Suppressor macrophage (primary cell): ENCODE measurements at places on chromosomes 5 and 9.
A peak's percentile ranks its signal among the peaks of the same experiment; 100 is the strongest.

- DNase-seq, result no peak
Measured at GRCh38 chr5:157267761-157268480, 2.0 kb downstream of the CYFIP2 start.

GRCh38 chr5:132962429-132963021 lies 909 bp downstream of the AFF4 start:
- DNase-seq, result peak; percentile 70

DNA sequence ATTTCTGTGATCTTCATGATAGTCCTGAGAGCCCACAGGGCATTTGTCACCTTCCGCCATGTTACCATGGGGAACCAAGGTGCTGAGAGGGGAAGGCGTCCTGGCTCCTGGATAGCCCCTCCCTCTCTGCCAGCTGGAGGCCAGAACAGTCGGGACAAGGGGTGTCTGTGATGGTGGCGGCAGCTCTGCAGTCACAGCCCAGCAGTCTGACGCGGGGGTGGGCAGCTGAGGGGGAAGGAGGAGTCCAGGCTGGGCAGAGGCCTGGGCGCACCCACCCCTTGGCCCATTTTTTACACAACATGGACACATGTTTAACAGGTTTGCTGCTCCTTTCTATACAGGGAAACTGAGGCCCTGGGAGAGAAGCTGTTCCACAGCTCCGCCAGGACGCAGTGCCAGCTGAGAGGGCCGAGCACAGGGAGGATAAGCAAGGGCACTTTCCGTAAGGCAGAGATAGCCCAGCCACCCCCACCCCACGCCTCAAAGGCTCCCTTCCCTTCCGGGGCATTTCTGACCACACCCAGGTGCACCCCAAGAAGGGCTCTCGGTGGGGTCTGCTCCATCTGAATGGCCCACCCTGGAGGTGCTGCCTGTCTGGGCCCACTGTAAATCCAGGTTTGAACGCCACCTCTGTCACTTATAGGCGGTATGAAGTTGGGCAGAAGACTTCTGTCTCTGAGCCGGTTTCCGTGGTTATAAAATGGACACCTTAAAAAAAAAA lies 17.1 kb downstream of the LRRC8A start:
- no peak for DNase-seq

DNA sequence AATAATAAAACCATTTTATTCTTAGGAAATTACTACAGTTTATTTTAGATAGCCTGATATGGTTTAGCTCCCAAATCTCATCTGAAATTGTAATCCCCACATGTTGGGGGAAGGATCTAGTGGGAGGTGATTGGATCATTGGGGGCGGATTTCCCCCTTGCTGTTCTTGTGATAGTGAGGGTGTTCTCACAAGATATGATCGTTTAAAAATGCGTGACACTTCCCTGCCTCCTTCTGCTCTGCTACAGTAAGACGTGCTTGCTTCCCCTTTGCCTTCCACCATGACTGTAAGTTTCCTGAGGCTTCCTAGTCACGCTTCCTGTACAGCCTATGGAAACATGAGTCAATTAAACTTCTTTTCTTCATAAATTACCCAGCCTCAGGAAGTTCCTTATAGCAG lies 122.4 kb upstream of the FGF10 start:
- no peak for DNase-seq

- no peak for DNase-seq
Measured at GRCh38 chr9:1235650-1236049, 185.5 kb downstream of the DMRT2 start.

DNA sequence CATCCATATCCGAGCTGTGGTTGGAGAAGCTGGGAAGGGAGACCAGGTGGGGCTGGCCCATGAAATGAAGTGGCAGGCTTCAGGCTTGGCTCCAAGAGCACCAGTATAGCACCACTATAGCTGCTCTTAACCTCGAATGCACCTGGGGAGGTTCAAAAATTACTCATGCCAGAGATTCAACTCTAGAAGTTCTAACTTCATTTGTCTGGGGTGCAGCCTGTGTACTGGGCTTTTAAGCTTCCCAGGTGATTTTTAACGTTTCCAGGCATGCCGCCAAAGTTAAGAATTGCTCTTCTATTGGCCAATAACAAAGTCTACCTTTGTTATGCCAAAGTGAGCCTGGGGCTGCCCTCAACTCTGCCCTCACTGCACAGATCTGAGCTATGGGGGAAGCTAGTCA lies 458 bp downstream of the PRSS3 start:
- DNase-seq, result no peak

- DNase-seq, result no peak
Measured at GRCh38 chr9:86649913-86650312, 295.7 kb upstream of the TUT7 start.

- peak; percentile 48 for DNase-seq
Measured at GRCh38 chr5:14250084-14250695, 107.0 kb downstream of the TRIO start.

- DNase-seq, result no peak
Measured at GRCh38 chr5:3153226-3153858, 401.9 kb upstream of the IRX2 start.

DNA sequence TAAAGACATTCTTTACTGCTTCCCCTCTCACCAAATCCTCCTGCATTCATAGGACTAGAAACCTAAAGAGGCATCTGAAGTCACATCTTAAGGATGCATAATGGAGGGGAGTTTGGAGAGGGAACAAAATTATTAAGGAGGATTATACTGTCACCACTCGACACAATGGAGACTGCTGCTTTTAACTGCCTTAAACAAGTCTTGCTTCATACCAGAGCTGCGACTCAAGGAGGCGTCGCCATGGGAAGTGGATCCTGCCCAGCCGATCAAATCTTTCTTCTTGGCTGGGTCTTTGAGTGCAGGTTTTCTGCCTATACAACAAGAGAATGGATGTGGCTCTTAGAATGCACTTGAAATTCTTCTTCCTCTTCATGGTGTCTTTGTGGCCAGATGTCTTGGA lies 66.7 kb upstream of the FOXE1 start:
- DNase-seq, result no peak

GRCh38 chr5:111144352-111144930 lies 52.3 kb downstream of the WDR36 start:
- no peak for DNase-seq

- DNase-seq, result no peak
Measured at GRCh38 chr5:19608444-19609002, 379.5 kb downstream of the CDH18 start.

- no peak for DNase-seq
Measured at GRCh38 chr5:56358703-56359681, 125.9 kb upstream of the ANKRD55 start.

- DNase-seq, result no peak
Measured at GRCh38 chr5:142590451-142591231, 95.2 kb downstream of the FGF1 start.

DNA sequence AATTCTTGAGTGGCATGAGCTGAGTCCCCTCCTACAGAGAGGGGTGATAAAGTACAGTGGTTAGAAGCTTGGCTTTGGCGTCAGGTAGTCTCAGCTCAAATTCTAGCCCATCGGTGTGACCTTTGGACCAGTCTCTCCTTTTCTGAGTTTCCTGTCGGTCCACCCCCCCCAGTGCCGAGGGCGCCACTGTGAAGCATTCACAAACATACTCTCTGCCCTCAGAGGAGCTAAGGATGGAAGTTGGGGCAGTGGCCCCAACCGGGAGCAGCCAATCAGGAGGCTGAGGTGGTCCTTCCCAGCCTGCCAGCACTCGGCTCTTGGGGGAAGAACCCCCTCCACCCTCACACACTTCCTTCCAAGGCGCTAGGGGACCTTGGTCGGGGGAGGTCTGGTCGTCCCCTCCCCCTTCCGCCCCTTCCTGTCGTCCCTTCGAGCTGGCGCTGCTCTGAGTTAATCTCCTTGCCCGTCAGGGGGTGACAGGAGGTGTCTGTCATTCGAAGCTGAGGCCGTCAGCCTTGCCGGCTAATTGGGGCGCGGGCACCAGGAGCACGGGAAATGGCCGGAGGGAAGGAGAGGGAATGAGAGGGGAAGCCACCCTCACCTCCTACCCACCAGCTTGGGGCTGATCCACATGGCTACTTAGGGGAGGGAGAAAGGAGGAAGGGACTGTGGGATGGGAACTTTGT lies 53.0 kb downstream of the CXXC5 start:
- peak; percentile 67 for DNase-seq

GRCh38 chr9:20148416-20148815 lies 359.6 kb upstream of the SLC24A2 start:
- DNase-seq, result no peak

DNA sequence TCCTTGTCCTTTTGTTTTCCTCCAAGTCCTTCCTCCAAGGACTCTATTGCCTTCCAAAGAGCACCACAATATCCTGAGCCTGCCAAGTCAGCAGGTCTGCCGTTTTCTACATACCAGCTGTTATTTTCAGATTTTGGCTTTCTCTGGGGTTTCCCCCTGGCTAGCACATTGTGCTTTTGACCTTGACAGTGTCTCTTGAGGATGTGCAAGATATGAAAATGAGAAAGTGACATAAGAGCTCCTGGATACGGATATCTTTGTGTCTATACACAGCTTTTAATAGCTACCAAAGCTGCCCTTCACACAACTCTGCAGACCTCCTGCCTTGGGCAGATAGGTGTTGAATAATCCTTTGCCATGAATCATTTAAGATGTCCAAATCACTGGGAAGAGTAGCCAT lies 67.0 kb downstream of the HAPLN1 start:
- DNase-seq, result no peak

DNA sequence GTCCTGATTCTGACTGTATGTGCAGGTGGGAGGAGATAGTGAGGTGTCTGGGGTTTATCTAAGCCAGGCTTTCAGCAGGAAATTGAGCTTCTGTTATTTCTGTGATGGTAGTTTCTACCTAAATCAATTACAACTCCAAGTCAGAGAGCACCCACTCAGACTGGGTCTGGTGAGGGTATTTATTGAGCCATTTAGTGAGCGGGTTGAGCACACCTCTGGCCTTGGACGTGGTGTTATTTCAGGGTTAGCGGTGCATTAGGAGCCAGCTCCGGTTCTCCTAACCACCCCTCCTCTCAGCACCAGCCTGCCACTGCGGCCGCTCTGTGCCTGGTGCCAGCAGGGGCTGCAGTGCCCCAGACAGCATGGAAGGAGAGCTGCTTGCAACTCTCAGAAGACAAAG lies 238.9 kb downstream of the CACNA1B start:
- DNase-seq, result no peak

DNA sequence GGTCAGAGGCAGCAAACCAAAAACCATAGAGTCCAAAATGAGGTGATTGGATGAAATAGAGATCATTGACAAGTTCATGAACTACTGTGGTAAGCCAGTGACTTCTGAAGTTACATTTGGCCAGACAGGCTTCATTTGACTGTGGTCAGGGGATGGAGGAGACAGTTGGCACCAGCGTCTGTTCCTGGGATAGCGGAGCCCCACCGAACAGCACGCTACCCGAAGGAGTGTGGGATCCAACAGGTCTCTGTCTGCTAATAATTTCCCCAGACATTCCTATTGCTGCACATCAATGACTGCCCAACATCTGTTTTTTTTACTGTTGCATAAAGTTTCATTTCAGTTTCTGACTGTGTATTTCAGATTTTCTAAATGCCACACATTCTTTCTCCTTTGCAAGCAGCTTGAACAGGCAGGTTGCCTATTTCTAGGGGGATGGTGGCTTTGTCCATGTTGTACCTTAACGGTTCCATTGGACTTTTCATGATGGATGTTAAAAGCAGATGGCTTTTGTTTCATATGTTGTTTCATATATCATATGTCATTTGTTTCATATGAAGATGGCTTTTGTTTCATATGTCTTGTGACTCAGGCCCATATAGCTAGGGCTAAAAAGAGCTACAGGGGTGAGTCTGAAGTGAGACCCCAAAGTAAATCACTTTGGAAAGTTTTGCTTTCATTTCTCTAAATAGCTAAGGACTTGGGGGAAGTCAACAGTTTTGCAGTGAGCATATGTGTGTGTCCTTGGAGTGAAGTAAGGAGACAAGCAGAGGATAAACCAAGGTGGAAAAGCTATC lies 180.8 kb downstream of the GOLPH3 start:
- no peak for DNase-seq

DNA sequence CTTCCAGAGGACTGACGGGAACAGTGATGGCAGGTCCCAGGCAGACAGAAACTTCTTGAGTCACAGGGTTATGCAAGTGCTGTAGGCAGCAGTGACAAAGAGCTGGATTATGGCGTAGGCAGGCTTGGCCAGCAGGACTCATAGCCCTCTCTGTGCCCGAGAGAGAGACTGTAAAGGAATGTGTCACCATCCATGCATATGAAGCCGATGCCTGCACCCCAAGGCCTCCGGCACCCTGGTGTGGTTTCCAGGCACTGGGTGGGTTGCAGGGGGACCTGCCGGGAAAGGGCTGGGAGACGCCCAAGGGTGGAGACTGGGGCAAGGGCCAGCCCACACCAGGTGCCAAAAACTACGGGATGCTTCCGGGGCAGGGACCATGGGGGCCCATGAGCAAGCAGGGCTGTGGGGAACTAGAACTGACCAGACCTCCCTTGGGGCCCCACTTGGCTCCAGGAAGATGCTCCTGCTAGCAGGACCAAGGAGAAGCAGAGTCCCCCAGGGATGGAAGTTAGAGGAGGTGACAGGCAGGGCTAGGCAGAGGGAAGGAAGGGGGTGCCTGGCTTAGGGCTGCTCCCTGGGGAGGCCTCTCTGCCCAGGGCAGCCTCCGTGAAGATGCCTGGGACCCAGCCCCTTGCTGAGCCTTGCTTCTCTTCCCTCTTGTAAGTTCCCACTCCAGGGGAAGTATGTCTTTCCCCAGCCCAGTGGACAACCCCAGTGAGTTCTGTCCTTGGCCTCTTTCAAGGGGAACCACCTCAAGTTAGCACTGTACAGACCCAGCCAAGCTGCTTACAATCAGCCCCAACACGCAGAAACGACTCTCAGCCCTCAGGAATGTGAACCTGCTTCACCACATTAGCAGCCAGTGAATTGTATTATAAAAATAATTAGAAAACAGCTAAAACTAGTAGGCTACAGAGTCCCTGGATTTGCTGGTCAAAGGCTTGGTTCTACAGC lies 10.5 kb upstream of the IPPK start:
- no peak for DNase-seq

GRCh38 chr5:132820162-132820754 lies 7.2 kb downstream of the SOWAHA start:
- DNase-seq, result peak; percentile 95

- no peak for DNase-seq
Measured at GRCh38 chr5:140555747-140556312, 1.4 kb downstream of the SRA1 start.

GRCh38 chr5:107948377-107948776 lies 277.6 kb upstream of the EFNA5 start:
- no peak for DNase-seq

- no peak for DNase-seq
Measured at GRCh38 chr9:77599492-77599891, 48.6 kb downstream of the GNA14 start.

- no peak for DNase-seq
Measured at GRCh38 chr5:168670881-168671575, 91.9 kb upstream of the PANK3 start.

- DNase-seq, result no peak
Measured at GRCh38 chr9:76654051-76654461, 110.2 kb upstream of the PCA3 start.

- no peak for DNase-seq
Measured at GRCh38 chr5:160259341-160259740, 30.0 kb downstream of the FABP6 start.

GRCh38 chr9:91411096-91411771 lies 12.4 kb downstream of the NFIL3 start:
- peak; percentile 83 for DNase-seq
